ENCODE measurements at places on chromosomes 1 and 21. TPM values are rescaled to one million over a fixed set of nuclear protein-coding genes. Genes with fewer than 3 reads are reported as not detected.

Gene ACKR1
- total RNA-seq: 13.5 TPM

Gene CAPN9
- total RNA-seq: not detected

Gene S100A9
- total RNA-seq: not detected

Gene S100A5
- not detected for total RNA-seq

Gene HHIPL2
- not detected for total RNA-seq

Gene CD55
- total RNA-seq: 25.5 TPM

Gene KLHDC8A
- 125 TPM for total RNA-seq

Gene DMBX1
- total RNA-seq: not detected

Gene CORT
- total RNA-seq: 0.59 TPM
